ENCODE measurements at places on chromosomes 7 and 10. TPM values are rescaled to one million over a fixed set of nuclear protein-coding genes. Genes with fewer than 3 reads are reported as not detected.

DNA sequence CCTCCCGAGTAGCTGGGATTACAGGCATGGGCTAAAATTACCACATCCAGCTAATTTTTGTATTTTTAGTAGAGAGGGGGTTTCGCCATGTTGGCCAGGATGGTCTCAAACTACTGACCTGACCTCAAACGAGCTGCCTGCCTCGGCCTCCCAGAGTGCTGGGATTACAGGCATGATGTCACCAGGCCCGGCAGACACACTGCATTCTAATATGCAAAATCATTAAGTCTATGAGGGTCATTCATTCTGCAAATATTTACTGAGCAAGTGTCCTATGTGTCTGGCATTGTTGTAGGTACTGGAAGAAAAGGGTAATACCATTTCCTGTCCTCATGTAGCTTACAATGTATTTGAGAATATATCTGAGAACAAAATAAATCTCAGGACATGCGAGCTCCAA, 2.7 kb downstream of the PUS7 start:
- no peak for DNase-seq

- DNase-seq, result no peak
Observed at GRCh38 chr10:19250546-19250945, 201.9 kb downstream of the MALRD1 start.

DNA sequence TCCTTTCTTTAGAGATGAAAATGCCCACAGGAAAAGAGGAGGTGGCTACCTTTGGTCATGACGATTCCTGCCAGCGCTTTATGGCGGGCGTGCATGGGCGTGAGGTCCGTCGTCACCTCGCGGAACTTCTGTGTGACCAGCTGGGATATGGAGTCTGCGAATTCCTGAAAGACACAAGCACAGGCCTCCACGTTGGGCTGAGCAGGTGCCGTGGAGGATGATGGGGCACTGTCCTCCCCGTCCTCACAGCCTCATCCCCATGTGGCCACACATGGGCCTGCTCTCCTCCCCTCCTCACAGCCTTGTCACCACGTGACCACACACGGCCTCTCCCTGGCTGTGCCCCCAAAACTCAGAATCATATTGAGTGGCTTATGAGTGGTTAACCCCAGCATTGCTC, 214.7 kb downstream of the WDR37 start:
- DNase-seq, result no peak

GRCh38 chr7:118777308-118777707, 552.8 kb downstream of the ANKRD7 start:
- DNase-seq, result no peak

- DNase-seq, result no peak
Observed at GRCh38 chr10:55740110-55740509, 620.9 kb downstream of the ZWINT start.

- no peak for DNase-seq
Observed at GRCh38 chr7:140242057-140243031, 65.6 kb upstream of the KDM7A start.

Gene COBL
- not detected for total RNA-seq

GRCh38 chr10:101778781-101779543, 3.0 kb upstream of the FGF8 start:
- peak; percentile 53 for DNase-seq

Gene DENND10
- total RNA-seq, result 20.5 TPM

Gene HOXA9
- total RNA-seq, result not detected

DNA sequence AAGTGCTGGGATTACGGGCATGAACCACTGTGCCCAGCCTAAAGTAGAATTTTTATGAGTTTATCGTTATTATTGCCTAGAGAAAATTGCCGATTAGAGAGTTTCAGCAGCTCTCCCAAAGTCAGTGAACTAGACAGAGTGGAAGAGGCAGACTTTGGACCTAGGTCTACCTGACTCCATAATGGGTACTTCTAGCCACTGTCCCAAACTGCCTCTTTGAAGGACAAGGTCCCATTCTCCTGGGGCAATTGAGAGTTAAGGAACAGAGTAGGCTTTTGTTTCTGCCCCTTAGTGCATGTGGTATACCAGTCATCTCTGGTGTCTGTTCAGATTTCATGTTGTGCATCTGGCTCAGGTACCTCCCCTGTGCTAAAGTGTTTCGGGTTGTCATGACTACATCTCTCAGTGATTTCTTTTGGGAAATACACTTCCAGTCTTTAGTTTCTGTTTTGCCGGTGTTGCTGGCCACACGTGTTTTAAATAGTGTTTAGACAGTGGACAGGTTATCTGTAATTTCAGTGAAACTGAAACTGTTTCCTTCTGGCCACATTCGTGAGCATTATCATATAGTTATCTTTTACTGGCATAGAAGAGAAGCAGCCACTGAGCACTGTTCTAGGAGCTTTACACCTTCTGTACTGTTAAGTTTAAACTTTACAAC, 4.7 kb downstream of the TMEM236 start:
- no peak for DNase-seq

Gene TNPO3
- total RNA-seq, result 57.7 TPM

GRCh38 chr10:18690541-18690940, 31.3 kb downstream of the ARL5B start:
- no peak for DNase-seq

GRCh38 chr7:120583899-120584586, 273.9 kb downstream of the TSPAN12 start:
- DNase-seq, result no peak

DNA sequence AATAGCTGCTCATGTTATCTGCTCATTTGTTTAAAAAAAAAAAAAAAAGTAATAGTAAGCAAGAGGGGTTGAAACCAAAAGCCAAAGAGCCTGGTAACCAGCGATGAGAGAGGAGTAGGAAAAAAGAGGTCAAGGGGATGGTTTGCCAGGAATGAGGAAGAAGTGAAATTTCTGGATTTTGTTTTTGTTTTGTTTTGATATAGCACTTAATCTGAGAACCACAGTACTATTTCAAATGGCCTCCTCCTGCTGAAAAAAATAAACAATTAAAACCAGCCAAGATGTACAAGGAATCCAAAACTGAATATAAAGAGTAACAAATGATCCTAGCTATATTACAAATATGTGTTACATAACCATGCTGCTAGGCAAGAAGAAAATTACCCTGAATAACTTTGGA, 213.1 kb downstream of the FGFR2 start:
- no peak for DNase-seq

DNA sequence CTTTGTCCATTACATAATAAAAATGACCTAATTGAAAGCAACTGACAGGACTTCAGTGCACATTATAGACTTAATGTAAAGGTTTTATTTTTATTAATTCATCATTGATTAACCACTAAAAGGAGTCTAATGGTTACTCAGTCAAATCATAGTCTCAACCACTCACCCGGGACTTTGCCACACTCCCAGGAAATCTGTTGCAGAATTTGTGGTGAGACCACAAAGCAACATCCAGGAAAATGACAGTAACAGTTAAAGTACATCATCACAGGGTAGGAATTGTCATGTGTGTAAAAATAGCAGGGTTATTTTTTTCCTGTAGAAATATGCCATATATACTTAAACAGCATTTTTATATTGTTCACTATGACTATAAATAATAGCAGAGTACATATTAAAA, 6.3 kb upstream of the HGF start:
- DNase-seq, result no peak

GRCh38 chr7:132443761-132444520, 132.3 kb downstream of the PLXNA4 start:
- DNase-seq, result no peak

- DNase-seq, result no peak
Observed at GRCh38 chr10:109089779-109090178, 833.5 kb downstream of the XPNPEP1 start.

- DNase-seq, result peak; percentile 55
Observed at GRCh38 chr7:97971120-97971989, 18.6 kb downstream of the OCM2 start.

Measured in activated CD4-positive, alpha-beta T cell treated with anti-CD3 and anti-CD28 coated beads for 36 hours (primary cell).